ENCODE measurements at places on chromosomes 1 and 21. TPM values are rescaled to one million over a fixed set of nuclear protein-coding genes. Genes with fewer than 3 reads are reported as not detected.
A peak's percentile ranks its signal among the peaks of the same experiment; 100 is the strongest.

MFAP2 gene
- 47.7 TPM for total RNA-seq

SPRR2D gene
- not detected for total RNA-seq

DNA sequence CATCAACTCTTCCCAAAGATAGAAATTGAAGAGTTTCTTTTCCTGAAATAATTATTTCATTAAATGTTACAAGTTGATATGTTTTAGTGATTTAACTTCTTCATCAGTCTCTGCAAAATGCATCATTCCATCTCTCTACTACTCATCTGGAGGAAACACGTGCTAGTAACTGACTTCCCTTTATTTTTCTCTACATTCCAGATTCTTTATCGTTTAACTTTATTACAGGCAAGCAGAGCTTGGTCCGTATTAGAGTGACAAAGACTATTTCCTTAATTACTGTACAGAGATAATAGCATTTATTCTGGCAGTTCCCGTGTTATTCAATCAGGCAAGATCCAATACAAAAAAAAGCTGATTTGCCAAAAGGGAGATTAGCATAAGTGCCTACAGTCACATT, 88.6 kb downstream of the TM2D1 start:
- DNase-seq: no peak

OR2T11 gene
- total RNA-seq: not detected

KRTAP13-2 gene
- not detected for total RNA-seq

- no peak for DNase-seq
These were observed 122.9 kb upstream of the IRF2BP2 start for GRCh38 chr1:234732671-234733390.

DNA sequence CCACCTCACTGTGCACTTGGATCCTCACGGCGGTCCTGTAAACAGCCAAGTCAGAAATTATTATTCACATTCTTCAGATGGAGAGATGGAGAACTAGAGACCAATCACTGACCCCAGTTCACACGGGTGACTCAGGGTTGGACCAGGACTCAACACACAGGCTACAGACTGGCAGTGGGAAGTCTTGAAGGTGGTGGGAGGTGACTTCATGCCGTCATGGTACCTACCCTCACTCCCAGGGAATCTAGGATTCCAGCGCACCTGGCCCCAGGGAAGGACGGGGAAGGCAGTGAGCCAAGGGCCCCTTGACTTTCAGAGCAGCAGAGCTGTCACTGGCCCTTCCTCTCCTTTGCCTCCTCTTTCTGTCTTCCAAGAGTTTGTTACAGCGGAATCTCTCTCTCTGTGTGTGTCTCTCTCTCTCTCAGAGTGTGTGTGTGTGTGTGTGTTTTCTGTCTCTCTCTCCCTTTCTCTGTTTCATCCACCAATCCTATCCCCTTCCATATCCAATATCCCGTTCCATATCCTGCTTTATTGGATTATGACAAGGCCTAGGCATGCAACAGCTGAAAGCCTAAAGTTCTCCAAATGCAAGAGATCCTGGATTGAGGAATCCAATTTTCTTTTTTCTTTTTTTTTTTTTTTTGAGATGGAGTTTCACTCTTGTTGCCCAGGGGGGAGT, 11.7 kb downstream of the OPTC start:
- DNase-seq: no peak

- no peak for DNase-seq
These were observed 19.0 kb upstream of the MPC2 start for GRCh38 chr1:167955915-167956314.

- no peak for DNase-seq
These were observed 148.3 kb downstream of the HS2ST1 start for GRCh38 chr1:87062687-87063086.

- DNase-seq: peak; percentile 73
These were observed 14.6 kb downstream of the ARHGEF10L start for GRCh38 chr1:17553975-17554700.

DNA sequence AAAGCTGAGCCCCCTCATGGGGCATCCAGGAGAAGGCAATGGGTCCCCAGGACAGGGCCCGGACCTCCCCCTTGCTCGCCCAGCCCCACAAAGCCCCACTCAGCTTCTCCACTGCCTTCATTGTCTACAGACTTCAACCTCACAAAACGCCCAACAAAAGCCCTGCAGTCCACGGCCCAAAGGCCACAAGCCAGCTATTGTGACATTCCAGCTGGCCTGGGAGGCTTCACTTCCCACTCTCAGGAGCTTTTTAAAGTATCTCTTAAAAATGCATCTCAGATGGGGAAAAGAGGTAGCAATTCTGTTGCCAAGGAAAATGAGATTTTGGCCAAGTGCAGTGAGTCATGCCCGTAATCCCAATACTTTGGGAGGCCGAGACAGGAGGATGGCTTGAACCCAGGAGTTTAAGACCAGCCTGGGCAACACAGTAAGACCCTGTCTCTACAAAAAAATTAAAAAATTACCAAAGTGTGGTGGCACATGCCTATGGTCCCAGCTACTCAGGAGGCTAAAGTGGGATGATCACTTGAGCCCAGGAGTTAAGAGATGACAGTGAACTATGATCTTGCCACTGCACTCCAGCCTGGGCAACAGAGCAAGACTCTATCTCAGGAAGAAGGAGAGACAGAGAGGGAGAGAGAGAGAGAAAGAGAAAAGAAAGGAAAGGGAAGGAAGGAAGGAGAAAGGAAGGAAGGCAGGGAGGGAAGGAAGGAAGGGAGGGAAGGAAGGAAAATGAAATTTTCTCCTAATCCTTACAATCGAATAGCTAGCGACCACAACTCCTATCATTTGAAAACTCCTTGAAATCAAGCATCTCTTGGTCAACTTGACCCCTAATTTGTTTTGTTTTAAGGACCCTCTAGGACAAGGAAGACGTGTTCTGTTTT, 31.4 kb upstream of the TARDBP start:
- peak; percentile 88 for DNase-seq

C1orf105 gene
- total RNA-seq: not detected

PLA2G5 gene
- total RNA-seq: 0.36 TPM

DNA sequence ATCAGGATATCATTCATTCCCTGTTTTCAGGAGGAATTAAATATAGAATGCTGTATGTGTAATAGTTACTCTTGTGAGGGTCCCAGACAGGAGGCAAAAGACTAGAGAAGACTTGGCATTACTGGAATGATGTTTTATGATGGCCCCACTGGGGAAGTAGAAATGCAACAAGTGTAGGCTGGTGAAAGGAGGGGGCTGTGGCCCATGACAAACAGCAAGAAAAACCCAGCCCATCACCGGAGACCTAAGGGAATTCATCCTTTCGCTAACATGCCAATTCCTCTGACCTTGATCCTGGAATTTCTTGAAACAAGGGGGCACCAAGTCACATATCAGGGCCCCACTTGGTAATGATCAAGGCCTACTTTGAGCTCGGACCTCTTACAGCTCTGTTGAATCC, 5.5 kb upstream of the IFNGR2 start:
- DNase-seq: no peak

GRCh38 chr1:93839307-93839706, 39.7 kb downstream of the DNTTIP2 start:
- DNase-seq: peak; percentile 97

DNA sequence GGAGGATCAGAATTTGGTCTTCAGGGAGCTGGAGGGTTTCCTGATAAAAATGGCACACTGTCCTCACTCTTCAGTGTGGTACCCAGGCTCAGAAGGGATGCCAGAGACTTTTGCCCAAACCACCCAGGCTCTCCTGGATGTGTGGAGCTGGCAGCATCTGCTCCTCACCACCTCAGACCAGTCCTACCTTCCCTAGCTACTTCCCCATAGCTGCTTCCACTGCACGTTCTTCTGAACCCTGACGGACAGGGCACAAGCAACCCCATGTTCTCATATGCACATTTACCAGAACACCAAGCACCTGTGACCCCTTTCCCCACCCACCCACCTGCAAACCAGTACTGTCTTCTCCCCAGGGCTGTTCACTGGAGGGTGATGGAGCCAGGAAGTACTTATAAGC, 4.7 kb downstream of the ADAR start:
- DNase-seq: no peak

- no peak for DNase-seq
These were observed 612.6 kb downstream of the MRPL39 start for GRCh38 chr21:24994717-24995116.

DNA sequence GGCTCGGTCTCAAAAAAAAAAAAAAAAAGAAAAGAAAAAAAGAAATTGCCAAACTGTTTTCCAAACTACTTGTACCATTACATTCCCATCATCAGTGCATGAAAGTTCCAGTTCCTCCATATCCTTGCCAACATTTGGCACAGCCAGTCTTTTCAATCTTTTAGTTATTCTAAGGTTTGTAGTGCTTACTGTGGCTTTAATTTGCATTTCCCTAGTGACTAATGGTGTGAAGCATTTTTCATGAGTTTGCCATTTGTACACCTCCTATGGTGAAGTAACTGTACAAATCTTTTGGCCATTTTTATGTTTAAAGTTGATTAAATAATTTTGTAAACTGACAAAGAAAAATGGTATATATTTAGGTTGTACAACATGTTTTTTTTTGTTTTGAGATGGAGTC, 70.7 kb downstream of the DEGS1 start:
- DNase-seq: no peak

All from fibroblast of the aortic adventitia (primary cell).